Right ventricle myocardium superior (tissue), 1 donor: ENCODE measurements at places on chromosomes 12 and 14. TPM values are rescaled to one million over a fixed set of nuclear protein-coding genes. Genes with fewer than 3 reads are reported as not detected.

The NRIP2 gene
- total RNA-seq, result 2.0 TPM

The B4GALNT3 gene
- total RNA-seq, result 32.1 TPM

The SDS gene
- total RNA-seq, result not detected

The AQP5 gene
- 0.38 TPM for total RNA-seq

The TEX52 gene
- not detected for total RNA-seq

The VWF gene
- total RNA-seq, result 238 TPM

The KLRF1 gene
- 0.30 TPM for total RNA-seq
